Left forelimb (tissue), 1 donor: ENCODE measurements at places on chromosomes 2 and 18.

GRCh38 chr2:239164335-239164871 is 236.4 kb downstream of the HDAC4 start:
- no peak for DNase-seq

GRCh38 chr2:189569295-189569910 is 11.2 kb downstream of the SLC40A1 start:
- no peak for DNase-seq

GRCh38 chr18:47683774-47684173 is 246.7 kb downstream of the SMAD2 start:
- DNase-seq, result no peak

DNA sequence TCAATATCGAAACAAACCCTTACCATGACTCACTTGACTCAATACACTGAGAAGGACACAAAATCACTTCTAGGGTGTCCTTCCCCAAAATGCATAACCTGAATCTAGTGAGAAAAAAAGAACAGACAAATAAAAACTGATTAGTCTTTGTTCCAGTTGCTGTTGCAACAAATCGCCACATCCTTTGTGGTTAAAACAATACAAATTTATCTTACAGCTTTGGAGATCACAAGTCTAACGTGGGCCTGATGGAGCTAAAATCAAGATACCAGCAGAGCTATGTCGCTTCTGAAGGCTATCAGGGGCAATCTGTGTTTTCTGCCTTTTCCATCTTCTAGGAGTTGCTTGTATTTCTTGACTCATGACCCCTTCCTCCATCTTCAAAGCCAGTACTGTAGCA is 541.7 kb downstream of the KCNJ3 start:
- no peak for DNase-seq

DNA sequence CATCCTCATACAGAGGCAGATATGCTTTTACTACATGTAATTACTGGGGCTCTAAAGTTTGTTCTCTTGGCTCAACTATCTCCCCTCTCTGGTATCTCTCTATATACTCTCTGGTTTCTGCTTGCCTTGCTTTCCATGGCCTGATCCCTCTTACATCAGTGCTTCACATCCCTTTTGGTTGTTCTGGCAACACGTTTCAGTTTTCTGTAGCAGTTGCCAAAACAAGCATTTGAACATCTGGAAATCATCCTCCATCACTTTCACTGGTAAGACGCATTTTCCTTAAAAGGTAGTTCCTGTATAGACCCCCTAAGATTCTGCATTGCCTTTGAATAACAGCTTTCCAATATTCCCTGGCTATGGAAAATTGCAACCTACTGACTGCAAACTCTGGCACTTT is 25.9 kb downstream of the COL5A2 start:
- DNase-seq, result no peak

- no peak for DNase-seq
Observed at GRCh38 chr2:27303093-27304025, 4.9 kb downstream of the UCN start.

- DNase-seq, result no peak
Observed at GRCh38 chr2:222916229-222917197, 55.7 kb downstream of the ACSL3 start.

DNA sequence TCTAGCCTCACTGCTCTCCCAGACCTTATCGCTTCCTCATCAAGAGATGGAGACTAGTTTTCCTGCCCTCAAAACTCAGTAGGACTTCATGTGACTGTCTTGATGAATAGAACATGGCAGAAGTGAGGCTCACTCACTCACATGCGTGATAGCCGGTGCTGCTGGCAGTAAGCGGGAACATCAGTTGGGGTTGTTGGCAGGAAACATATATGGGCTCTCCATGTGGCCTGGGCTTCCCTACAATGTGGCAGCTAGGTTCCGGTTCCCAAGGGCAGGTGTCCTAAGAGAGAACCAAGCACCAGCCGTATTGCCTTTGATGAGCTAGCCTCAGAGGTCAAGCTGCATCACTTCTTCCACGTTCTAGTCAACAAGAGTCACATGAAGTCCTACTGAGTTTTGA is 15.2 kb upstream of the FAHD2A start:
- DNase-seq, result peak; percentile 14

DNA sequence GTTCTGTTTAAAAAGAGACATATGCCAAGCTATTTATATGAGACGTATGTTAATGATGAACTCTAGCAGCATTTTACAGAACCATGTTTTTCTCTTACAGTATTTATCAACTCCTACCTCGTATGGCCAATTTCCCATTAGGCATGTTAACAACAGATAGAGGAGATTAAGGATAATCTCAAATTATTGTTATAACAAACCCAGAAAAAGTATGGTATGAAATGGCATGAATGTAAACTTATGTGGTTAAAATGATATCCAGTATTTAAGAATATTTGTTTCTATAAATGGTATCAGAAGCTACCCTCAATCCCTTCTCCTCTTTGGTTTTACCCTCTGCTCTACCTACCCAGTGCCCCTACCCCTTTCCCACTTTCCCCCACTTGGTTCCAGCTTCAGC is 132.0 kb downstream of the IKZF2 start:
- no peak for DNase-seq

DNA sequence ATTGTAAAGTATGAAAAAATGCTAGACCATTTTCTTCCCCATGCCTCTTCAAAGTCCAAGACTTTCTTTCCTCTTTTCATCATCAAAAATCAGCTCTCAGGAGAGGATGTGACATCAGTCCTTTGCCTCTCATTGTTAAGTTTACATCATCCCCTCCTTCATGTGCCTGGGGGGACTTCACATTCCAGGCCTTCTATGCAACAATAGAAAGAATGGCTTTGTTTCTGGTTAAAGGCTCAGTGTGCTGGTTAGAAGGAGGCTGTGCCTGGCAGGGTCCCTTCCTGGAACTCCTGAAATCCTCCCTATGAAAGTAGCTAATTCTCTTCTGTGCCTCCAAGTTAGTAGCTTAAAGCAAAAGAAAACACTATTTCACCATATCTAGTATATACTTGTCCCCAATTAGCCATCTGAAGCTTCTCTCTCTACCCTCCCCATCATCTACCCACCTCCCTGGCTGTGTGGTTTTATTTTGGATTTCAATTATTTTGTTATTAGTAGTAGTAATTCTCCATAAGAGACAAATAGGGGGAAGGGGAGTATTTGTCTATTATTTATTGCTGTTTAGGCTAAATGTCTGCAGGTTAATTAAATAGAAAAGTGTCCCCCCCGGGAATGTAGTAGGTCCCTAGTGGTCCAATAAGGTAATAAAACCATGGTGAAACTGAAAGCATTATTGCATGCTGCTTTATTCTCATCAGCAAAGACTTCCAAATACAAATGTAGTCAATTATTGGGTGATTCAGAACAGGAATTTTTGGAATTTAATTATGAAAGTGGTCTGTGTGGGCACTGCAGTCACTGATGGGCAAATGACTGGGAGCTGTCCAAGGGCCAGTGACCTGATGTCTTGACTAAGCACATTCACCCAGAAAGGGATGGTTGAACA is 69.0 kb downstream of the CPO start:
- DNase-seq, result no peak

DNA sequence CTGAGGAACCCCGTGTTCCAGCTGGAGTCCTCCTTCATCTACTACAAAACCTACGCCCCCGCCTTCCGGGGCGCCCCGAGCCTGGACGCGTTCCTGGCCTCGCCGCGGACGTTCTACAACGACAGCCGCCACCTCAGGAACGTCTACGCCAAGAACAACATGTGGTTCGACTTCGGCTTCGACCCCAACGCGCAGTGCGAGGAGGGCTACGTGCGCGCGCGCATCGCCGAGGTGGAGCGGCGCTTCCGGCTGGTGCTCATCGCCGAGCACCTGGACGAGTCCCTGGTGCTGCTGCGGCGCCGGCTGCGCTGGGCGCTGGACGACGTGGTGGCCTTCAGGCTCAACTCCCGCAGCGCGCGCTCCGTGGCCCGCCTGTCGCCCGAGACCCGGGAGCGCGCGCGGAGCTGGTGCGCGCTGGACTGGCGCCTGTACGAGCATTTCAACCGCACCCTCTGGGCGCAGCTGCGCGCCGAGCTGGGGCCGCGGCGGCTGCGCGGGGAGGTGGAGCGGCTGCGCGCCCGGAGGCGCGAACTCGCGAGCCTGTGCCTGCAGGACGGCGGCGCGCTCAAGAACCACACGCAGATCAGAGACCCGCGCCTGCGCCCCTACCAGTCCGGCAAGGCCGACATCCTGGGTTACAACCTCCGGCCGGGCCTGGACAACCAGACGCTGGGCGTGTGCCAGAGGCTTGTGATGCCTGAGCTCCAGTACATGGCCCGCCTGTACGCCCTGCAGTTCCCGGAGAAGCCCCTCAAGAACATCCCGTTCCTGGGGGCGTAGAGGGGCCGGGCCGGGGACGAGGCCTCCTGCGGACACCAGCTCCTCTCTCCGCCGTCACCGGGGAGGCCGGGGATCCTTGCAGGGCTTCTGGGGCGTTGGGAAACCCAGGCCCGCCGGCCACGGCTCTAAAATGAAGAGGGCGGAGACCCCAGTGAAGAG is 5.3 kb upstream of the NEU4 start:
- peak; percentile 81 for DNase-seq

- no peak for DNase-seq
Observed at GRCh38 chr2:147088871-147089270, 756.0 kb upstream of the ACVR2A start.

DNA sequence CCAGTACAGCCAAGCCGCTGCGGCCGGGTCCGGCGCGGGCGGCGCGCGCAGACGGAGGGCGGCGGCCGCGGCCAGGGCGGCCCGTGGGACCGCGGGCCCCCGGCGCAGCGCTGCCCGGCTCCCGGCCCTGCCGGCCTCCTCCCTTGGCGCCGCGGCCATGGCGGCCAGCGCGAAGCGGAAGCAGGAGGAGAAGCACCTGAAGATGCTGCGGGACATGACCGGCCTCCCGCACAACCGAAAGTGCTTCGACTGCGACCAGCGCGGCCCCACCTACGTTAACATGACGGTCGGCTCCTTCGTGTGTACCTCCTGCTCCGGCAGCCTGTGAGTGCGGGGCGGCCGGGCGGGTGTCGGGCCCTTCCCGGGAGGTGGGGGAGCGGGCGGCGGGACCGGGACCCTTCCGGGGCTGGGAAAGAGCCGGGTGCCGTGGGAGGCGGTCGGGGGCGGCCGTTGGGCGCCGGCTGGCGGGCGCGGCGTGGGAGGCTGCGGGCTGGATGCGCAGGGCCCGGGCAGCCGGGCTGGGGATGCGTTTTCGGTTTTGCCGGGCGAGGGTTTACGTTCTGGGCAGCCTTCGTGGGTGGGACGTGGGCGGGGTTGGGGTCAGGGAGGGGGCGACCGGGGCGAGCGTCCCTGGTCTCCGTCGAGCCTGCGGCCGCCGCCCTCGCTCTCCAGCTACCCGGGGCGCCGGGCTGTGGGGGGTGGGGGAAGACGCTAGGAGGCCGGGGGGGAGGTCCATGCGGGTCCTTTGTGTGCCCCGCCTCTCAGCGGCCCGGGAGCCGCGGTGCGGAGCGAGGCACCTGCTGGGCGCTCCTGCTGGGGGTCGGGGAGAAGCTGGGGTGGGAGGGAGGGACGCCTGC is 537 bp downstream of the AGFG1 start:
- peak; percentile 70 for DNase-seq

- DNase-seq, result no peak
Observed at GRCh38 chr2:177549171-177549570, 156.6 kb downstream of the AGPS start.

DNA sequence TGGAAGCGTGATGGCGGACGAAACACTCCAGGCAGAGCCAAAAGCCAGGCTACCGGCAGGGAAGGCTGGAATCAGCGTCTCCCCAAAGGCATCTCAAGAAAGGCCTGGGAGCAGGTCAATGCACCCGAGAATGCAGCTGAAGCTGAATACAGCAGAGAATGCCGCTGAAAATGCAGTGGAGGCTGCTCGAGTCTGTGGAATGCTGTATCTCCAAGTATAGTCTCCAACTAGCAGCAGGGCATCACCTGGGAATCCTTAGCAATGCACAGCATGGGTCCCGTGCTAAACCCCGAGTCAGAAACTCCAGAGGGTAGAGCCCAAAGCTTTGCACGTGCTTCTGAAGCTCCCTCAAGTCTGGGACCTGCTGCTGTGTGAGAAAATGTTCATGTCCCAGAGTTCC is 191.1 kb upstream of the ALKAL2 start:
- no peak for DNase-seq

- DNase-seq, result no peak
Observed at GRCh38 chr2:239283961-239284795, 116.6 kb downstream of the HDAC4 start.

DNA sequence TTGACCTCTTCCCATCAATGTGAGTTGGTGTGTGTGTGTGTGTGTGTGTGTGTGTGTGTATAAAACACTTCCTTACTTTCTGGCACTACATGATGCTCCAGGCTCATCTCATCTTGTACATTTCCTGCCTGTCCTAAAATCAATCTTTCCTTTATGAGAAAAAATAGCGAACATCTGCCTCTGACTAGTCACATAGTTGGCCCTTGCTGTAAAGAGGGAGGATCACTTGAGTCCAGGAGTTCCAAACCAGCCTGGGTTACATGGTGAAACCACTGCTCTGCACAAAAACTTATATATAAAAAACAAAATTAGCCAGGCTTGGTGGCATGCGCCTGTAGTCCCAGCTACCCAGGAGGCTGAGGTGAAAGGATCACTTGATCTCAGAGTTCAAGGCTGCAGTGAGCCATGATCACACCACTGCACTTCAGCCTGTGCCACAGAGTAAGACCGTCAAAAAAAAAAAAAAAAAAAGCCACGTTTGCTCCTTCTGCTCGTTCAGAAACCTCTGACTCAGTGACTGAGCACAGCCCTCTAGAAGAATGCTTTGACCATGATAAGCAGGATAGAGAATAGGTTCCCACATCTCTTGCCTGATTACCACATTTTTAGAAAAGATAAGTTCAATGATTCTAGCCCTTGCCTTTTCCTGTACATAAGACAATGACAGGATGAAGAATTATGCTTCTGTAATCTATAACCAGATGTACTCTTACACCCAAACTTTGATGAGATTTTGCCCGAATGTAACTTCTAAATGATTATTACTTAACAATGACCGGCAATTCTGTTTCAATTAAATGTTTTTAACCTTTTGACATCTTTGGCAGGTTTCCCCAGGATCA is 45.2 kb upstream of the ST3GAL5 start:
- no peak for DNase-seq

DNA sequence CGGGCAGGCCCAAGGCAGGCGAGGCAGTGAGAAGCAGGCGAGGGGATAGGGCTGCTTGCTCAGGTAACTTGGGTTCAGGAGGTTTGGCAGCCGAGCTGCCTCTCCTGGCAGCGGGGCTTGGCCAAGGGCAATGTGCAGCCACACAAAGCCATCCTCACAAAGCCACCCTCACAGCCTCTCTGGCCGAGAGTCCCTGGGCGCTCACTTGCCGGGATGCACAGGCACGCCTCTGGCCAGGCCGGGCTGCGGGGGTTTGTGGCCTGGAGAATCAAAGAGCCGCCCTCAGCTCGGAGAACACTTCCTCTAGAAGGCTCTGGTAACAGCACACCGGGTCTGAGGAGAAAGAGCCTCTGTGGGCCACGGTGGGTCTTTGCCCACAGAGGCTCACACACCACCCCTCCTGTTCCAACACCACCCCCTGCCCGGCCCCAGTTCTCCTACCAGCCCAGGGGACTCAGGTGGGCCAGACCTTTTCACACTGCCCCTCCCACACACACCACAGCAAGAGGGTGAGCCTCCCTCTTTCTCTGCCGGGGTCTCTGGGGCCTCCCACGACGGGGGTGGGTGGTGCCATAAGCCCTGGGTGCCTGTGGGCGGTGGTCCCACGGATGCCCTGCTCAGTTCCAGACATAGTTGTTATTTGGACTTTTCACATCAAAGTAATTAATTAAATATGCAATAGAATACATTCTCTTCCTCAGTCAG is 186.9 kb downstream of the ZFP36L2 start:
- no peak for DNase-seq
